ENCODE measurements at places on chromosomes 3 and 15.
A peak's percentile ranks its signal among the peaks of the same experiment; 100 is the strongest.

- no peak for DNase-seq
These were observed 390 bp downstream of the STARD5 start for GRCh38 chr15:81323559-81323943.

DNA sequence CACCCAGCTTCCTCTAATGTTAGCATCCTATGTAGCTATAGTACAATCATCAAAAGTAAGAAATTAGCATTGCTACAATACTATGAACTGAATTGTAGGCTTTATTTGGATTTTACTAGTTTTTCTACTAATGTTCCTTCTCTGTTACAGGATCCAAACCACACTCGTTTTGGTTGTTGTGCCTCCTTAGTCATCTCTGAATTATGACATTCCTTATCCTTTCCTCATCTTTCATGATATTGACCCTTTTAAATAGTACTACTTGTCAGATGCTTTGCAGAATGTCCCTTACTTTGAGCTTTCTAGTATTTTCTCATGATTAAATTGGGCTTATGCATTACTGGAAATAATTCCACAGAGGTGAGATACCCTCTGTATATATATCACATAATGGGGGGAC, 265.4 kb downstream of the VPS13C start:
- peak; percentile 4 for DNase-seq

GRCh38 chr3:40243056-40243455, 66.5 kb upstream of the EIF1B start:
- DNase-seq: no peak

DNA sequence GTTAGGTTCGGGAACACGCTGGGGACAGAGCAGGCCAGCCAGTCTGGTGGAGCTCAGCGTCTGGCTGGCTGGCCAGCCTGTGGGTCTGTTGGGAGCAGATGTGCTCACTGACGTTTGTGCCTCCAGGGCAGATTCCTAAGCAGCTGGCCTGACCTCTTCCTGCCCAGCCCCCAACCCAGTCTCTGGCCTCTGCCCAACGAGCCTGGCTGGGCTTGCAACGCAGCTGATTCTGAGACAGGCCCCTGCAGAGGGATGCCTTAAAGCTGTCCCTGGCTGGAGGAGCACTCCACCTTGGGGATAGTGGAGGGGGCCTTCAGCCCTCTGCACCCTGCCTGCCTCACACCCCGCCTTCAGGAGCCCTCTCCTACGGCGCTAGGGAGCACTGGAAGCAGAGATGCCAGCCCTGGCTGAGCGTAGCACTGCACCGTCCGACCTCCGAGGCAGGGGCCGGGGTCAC, 46.0 kb downstream of the KLF13 start:
- DNase-seq: peak; percentile 47

GRCh38 chr3:64019271-64019670, 4.0 kb downstream of the PSMD6 start:
- DNase-seq: no peak

- DNase-seq: no peak
These were observed 11.1 kb downstream of the HCLS1 start for GRCh38 chr3:121649645-121650044.

GRCh38 chr3:173553635-173554280, 156.2 kb downstream of the NLGN1 start:
- peak; percentile 15 for DNase-seq

- no peak for DNase-seq
These were observed 161.1 kb upstream of the BCL6 start for GRCh38 chr3:187906416-187906815.

- no peak for DNase-seq
These were observed 72.6 kb downstream of the NAALADL2 start for GRCh38 chr3:174931473-174932353.

DNA sequence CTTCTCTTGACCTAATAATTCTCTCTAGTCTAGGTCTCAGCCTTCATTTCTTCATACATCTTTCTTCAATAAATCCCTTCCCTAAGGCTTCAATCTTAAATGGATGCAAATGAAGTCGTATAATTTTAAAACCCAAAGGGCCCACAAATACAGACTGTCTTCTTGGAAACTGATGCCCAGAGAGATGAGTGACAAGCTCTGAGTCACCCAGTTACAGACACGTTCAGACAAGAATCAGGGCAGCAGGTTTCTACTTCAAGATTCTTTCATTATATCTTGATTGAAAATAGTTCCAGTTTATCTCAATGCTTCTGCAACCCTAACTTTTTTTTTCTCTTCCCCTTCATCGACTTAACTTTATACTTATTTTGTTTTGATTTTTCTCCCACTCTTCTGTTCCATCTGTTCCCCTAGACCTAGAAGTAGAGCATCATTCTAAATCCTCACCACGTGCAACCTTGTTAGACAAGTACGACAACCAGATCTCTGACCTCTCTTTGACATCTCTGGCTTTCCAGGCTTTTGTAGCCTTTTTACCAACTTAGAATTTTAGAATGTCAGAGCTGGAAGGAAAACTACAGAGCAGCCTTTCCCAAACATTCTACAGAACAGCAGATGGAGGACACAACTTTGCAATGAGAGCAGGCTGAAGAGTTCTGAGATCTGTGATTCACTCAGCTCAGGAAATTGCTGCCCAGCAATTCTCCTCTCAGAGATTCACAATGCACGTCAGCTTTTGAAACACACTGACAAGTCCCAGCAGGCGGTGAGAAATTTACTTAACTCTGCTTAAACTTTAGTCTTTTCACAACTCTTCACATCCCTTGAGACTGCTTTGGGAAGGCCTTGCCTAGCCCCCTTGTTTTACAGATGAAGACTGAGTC, 25.3 kb downstream of the NCEH1 start:
- DNase-seq: peak; percentile 51

- peak; percentile 25 for DNase-seq
These were observed 105.6 kb upstream of the BFSP2 start for GRCh38 chr3:133294253-133294652.

DNA sequence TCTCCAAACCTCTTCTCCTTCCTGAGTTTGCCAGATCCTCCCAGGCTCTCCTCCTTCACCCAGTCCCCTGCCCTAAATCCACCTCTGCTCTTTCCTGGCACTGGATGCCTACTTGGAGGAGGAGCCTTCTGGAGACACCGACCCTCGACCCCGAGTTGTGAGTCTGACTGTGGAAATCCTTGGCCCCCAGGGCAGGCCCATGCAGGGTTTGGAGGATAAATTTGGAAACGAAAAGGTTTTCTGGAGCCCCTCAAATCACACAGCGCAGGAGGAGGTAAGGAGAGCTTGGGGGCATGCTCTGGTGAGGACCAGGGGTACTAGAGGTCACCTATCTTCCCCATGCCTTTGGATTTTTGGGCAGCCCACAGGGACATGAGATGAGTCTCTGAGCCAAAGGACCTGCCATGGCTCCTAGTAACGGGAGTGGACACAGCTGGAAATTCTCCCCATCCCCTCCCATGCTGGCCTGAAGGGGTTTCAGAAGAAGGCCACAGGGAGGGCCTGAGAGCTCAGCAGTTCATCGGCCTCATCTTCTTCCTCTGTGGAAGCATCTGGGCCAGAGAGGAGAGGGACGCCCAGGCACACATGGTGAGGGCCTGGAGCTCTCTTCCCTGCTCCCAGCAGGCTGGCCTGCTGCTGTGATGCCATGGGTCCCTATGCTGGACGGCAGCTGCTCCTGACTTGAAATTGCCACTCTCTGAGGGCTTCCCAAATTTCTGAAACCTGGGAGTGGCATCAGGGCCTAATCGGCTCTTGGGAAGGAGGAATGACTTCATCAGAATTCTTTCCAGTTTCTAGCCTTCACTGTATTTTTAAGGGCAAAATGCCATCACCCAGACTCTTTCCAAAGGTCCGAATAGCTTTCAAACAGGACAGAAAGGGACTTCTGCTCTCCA, 68.6 kb upstream of the ITGA11 start:
- DNase-seq: no peak

DNA sequence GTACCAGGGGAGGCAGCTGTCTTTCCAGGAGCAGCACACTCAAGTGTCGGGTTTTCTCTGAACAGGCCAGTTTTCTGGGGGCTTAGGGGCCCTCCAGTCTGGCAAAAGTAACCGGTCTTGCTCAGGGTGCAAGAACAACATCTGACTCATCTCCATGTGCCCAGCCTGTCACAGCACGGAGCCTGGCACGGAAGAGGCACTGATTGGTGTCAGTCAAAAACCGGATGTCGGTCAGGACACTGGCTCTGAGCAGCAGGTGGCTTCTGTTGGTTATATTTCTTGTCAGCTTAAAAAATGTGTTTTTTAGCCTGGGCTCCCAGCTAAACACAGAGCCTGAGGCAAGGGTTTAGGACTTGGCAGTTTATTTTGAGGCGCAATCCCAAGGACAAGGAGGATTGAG, 139.9 kb downstream of the FBLN2 start:
- no peak for DNase-seq

DNA sequence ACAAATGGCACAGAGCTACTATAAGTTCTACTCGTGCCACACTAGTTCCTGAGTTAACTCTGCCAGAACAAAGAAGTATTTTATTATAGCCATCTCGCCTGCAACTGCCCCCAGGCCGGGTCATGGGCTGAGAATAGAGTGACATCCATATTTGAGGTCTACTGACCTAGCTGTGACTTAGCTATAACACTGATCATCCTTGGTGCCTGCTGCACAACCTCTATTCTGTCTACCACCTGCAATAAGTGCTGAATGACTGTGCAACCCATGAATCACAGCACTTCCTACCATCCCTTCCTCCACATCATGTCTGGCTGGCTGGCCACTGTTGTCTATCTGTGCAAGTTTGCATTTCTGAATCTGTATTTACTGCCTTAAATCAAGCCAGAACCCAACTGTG, 506.5 kb upstream of the TBL1XR1 start:
- peak; percentile 42 for DNase-seq
